ENCODE measurements at places on chromosomes 11 and 22.

DNA sequence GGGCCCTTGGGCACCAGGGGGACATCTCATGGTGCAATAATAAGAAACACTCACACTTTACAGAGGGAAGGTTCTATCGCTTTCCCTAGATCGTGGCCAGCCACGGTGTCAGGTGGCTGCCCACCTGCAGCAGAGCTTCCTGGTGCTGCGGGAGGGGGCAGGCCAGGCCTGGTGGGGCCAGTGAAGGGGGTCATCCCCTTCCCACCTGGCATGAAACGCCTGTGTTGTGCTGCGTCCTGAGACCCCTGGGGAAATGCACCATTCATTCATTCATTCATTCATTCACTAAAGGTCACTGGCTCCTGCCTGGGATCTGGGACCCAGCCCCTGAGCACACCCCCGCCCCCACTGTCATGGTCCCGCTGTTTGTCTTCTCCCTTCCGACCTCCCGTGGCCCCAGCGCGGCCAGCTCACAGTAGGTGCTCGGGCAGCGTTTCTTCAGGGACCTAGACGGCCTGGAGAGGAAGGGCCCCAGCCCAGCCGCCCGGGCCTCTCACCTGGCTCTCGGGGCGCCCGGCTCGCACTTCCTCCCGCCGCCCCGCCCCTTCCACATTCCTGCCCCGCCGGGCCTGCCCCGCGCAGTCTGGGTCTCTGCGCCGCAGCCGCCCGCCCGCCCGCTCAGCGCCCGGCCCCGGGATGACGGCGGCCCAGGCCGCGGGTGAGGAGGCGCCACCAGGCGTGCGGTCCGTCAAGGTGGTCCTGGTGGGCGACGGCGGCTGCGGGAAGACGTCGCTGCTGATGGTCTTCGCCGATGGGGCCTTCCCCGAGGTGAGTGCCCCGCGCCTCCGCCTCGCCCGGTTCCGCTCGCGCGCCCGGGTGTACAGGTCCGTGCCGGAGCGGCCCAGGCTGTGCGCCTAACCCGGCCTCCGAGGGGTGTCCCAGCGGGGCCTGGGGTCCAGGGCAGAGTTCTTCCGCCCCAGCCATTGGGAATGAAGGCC, at the start of gene RHOD:
Gene RHOD (plus strand): TSS at position 581 of the 938 bp plus-strand sequence. CDS start 56 bp downstream, at position 637.
- no peak for DNase-seq

- DNase-seq: no peak
Measured at GRCh38 chr22:44577391-44578109, 79.5 kb upstream of the RTL6 start.

GRCh38 chr11:84965484-84965883, 661.7 kb downstream of the DLG2 start:
- DNase-seq: no peak

DNA sequence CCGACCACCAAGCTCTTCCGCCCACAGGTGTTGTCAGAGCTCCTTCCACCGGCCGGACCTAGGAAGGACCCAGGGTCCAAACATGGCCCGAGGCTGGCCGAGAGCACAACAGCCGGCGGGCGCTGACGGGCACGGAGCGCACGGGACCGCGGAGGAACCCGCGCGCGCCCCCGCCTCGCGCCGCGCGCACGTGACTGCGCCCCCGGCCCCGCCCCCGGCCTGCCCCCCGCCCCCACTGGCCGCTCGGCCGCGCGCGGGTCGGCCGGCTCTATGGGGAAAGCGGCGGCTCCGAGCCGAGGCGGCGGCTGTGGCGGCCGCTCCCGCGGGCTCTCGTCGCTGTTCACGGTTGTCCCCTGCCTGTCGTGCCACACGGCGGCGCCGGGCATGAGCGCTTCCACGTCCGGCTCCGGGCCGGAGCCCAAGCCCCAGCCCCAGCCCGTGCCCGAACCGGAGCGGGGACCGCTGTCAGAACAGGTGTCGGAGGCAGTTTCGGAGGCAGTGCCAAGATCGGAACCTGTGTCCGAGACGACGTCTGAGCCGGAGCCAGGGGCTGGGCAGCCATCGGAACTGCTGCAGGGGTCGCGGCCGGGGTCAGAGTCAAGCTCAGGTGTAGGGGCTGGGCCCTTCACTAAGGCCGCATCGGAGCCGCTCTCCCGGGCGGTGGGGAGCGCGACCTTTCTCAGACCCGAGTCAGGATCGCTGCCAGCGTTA, at the start of gene OSBP2:
Gene OSBP2 (plus strand): TSS at position 235 of the 711 bp plus-strand sequence. CDS start 36 bp downstream, at position 271.
- peak; percentile 36 for DNase-seq

GRCh38 chr11:78138694-78139421, 568 bp downstream of the ALG8 start:
- DNase-seq: no peak

DNA sequence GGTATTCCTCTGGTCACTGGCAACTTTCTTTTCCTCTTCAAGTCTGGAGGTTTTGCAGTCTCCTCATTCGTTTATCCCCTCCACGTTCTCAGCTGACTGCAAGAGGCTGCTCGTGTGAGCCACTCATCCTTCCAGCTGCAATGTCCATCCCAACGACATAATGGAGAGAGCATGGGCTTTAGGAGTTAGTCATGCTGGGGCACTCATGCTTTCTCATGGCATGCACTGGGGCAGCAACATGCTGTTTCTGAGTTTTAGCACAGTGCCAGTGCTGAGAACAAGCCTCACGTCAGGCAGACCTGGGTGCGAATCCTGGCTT, 7.1 kb downstream of the DCPS start:
- no peak for DNase-seq

DNA sequence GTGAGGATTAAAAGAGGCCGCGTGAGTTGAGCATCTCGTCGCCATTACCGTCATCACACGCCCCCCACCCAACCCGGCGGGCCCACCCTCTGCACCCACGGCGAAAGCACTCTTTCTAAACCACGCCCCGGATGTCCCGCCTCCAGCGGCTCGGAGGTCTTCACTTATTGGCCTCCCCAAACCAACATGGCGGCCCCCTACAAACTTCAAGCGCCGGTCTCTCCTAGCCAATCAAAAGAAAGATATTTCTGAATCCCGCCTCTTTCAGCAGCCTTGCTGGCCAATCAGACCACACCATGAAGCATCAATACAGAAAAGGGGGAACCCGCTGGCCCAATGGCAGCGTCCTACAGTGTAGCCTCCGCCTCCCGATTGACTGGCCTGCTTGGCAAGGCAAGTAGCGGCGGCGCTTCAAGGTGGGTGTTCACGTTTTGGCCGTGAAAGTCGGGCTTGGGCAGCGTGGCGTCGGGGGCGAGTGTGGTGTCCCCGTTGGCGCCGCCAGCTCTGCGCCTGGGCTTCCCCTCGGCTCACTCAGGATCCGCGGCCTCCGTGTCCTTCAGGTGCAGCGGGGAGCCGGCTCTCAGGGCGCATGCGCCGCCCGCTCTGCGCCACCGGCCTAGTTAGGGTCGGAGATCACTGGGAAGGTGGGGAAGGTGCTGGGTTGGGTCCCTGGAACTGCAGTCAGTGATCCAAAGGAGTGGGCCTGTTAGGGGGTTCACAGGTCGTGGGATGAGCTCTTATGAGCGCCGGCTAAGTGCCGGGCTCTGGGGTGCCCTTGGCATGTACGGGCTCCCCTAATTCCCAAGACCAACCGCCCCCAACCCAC, at the start of gene NDUFS8:
Gene NDUFS8 (plus strand): TSS at position 364 of the 826 bp plus-strand sequence. CDS start 1,471 bp downstream, outside the sequence.
- peak; percentile 99 for DNase-seq

DNA sequence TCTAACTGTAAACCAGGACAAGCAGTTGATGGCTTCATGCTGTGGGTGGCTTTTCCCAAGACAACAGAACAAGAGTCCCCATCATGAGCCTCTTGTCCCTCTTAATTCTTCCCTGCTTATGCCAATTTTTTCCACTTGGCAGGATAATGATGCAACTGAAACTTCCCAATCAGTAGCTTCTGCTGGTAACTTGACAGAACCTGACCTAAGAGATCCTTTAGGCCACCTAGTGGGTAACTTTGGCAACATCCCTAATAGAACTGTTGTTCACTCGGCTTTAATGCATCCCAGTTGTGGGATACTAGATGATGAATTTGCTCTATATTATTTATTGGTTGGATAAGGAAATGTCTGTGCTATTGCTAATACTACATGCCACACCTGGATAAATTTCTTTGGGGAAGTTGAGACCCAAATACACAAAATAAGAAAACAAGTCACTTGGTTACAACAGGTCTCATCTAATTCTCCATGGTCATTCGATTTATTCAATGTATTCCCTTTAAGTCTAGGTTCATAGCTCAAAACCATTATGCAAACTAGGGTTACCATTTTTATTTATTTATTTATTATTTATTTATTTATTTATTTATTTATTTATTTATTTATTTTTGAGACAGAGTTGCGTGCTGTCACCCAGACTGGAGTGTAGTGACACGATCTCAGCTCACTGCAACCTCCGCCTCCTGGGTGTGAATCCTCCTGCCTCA, 41.4 kb upstream of the NFAM1 start:
- DNase-seq: no peak

Data from right hindlimb (tissue), 1 donor.